Uterus (tissue), 4 donors: ENCODE measurements at places on chromosomes 7 and 10.

- no peak for DNase-seq
These were observed 131.0 kb upstream of the C1GALT1 start for GRCh38 chr7:7051206-7051877.

DNA sequence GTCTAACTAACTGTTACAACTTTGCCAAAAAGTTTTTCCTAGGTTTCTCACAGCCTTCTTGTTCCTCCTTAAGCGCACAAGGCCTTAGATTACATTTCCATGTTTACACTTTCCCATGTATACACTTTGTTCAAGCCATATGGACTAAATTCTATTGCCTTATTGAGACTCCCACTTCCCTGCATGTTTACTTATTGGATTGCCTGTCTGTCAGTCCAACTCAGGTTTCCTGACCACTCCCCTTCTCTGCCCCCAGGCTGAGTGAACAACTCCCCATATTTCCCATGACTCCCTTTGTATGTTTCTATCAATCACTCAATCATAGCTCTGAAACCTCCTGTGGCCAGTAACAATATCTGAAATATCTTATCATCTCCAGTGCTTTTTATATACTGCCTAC is 43.0 kb downstream of the SLC25A40 start:
- DNase-seq = no peak

GRCh38 chr10:94232711-94233383 is 129.9 kb downstream of the NOC3L start:
- DNase-seq = no peak

- DNase-seq = peak; percentile 71
These were observed 3.6 kb downstream of the INMT start for GRCh38 chr7:30755384-30756154.

DNA sequence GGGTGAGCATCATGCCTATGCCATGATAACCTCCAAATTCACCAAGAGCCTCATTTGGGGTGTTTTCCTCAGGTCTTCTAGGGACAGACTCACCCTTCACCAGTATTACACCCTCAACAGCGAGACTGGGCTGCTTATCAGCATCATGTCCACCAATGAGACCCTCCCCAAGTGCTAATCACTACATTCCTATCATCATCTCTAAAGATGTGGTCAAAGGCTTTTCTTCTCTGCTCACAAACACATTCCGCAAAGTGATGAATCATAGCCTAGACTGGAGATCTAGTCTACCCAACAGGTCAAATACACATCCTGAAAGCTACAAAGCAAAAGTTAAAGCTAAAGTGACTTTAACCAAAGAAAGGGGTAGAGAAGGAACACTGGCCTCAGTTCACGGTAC is 75.3 kb upstream of the C7orf33 start:
- no peak for DNase-seq

- DNase-seq = no peak
These were observed 35.8 kb upstream of the NPSR1 start for GRCh38 chr7:34622182-34622581.

- no peak for DNase-seq
These were observed 789.8 kb downstream of the PHTF2 start for GRCh38 chr7:78588393-78588792.

DNA sequence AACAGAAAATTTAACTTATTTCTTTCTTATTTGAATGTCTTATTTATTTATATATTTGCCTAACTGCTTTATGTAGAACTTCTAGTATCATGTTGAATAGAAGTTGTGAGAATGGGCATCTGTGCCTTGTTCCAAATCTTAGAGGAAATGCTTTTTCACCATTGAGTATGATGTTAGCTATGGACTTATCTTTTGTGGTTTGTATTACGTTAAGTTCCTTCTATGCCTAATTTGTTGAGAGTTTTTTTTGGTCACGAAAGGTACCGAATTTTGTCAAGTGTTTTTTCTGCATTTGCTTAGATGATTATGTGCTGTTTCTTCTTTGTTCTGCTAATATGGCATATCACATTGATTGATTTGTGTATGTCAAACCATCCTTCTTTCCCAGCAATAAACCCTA is 161.0 kb upstream of the TRIM24 start:
- no peak for DNase-seq

- DNase-seq = no peak
These were observed 26.7 kb downstream of the TMEM273 start for GRCh38 chr10:49161411-49161997.

- DNase-seq = no peak
These were observed 81.0 kb downstream of the MYL10 start for GRCh38 chr7:101547916-101548661.

- no peak for DNase-seq
These were observed 41.6 kb downstream of the ERCC6 start for GRCh38 chr10:49497358-49497757.

DNA sequence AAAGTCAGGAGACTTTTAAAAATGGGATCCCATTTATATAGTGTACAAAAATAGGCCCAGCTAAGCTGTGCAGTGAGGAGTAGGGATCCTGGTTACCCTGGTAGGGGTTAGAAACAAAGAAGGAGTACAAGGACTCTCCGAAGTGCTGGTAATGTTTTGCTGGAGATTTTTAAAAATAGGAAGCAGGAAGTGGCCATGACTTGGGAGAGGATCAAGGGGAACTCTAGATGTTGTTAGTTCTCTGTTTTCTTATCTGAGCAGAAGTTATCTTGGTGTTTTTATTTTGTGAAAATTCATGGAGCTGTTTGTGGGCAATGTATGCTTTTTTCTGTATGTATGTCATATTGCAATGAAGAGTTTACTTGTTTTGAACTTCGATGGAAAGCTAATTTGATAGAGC is 373.9 kb downstream of the SFMBT2 start:
- no peak for DNase-seq

- no peak for DNase-seq
These were observed 183.7 kb upstream of the ANK3 start for GRCh38 chr10:60573336-60573735.

DNA sequence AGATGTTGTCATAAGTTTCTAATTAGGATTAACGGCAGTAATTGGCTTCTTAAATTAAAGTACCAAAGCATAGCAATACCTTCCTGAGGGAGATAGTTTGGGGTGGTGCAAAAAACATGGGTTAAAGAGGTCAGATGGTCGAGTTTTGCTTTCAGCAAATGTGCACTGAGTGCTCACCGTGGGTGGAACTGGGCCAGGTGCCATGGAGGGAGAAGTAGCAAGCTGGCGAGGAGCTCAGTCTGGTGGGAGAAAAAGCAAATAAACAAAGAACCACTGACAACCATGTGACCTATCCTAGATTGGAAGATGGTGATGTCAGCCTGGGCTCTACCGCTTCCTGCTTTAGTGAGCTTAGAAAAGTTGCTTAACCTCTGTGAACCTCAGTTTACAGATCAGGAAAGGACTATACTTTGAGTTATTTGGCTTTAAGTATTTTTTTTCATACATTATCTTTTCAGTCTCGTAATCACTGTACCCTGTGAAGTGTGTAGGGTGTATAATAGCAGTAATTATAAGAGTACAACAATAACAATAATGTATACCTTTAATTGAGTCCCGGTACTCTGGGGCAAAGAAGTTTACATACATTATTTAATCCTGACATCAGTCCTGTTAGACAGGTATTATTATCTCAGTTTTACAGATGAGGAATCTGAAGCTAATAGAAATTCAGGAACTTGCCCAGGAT is 69.0 kb upstream of the PDCD4 start:
- DNase-seq = peak; percentile 46

DNA sequence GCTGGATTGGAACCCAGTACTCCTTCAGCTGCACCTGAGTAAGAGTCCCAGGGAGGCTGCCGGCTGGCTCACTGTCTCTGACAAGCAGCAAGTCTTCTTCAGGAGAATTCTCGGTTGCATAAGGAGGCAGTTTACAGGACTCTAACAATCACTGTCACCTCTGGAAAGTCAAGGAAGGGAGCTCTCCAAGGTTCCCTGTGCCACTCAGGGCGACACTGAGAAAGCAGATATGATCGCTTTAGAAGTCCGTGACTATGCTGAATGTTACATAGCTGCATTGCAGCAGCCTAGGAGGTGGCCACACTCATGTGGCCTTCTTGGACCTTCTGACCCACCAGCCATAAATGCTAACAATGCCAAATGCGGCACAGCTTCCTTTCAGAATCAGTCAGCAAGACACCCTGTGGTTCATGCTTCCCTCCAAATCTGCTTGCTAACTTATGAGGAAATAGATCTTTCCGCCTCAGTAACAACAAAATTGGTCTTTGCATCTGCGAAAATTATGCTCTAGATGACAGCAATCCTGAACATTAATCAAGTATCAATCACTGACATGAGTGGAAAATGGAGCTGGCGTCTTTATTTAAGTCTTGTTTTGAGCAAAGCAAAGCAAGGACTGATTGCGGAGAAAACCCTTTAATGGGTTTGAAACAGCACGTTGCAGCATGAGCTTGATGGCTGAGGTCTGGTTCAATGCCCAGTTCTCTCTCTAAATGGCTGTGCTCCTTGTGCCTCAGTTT is 132.9 kb downstream of the ATXN7L1 start:
- no peak for DNase-seq

DNA sequence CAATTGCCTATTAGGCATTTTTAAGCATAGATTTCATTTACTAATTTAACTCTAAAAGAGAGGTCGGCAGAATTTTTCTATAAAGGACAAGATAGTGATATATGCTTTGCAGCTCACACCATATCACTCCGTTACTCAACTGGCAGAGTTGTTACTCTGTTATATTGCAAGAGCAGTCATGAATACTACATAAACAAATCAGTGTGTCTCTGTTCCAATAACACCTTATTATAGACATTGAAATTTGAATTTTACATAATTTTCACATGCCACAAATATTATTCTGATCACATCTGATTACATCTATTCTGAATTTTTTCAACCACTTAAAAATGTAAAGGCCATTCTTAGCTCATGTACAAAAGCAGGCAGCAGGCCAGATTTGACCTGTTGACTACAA is 853.9 kb upstream of the LRRTM3 start:
- no peak for DNase-seq

- DNase-seq = no peak
These were observed 4.4 kb downstream of the ETV1 start for GRCh38 chr7:13984831-13985685.

DNA sequence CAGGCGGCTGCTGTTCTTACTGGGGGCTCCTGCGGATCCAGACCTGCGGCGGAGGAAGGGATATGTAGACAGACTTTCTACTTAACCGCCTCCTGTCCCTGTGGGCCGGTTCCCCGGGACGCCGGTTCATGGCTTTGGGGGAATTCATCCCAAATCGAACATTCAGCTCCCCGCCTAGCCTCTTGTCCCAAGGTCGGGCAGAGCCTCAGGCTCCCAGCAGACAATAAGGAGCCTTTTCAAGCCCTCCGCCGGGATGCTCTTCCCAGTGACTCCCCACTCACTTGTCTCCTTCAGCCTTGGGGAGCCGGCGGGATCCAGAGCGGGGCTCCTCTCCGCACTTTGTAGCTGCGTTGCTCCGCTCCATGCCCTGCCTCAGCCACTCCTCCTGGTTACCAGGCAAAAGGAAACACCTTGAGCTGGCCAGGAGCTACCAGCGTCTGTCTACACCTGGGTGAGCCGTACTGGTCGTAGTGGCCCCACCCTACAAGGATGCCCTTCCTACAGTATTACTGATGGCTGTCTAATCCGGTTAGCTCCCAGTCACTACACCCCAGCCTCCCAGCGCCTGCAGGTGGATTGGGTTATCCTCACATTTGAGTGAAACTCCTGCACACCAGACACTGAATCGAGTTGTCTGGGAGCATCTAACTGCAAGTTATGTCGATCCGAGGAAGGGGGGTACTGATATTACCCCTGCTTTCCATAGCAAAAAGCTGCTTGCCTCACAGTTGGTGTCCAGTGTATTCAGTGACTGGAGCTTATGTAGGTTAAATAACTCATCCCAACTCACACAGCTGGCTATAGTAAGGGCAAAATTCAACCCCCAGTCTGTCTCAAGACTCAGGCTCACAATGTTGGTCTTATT is at the start of gene C10orf95:
Gene C10orf95, minus strand, starts transcription at position 439 of the 865 bp plus-strand sequence. CDS start 450 bp downstream, outside the sequence.
- no peak for DNase-seq

DNA sequence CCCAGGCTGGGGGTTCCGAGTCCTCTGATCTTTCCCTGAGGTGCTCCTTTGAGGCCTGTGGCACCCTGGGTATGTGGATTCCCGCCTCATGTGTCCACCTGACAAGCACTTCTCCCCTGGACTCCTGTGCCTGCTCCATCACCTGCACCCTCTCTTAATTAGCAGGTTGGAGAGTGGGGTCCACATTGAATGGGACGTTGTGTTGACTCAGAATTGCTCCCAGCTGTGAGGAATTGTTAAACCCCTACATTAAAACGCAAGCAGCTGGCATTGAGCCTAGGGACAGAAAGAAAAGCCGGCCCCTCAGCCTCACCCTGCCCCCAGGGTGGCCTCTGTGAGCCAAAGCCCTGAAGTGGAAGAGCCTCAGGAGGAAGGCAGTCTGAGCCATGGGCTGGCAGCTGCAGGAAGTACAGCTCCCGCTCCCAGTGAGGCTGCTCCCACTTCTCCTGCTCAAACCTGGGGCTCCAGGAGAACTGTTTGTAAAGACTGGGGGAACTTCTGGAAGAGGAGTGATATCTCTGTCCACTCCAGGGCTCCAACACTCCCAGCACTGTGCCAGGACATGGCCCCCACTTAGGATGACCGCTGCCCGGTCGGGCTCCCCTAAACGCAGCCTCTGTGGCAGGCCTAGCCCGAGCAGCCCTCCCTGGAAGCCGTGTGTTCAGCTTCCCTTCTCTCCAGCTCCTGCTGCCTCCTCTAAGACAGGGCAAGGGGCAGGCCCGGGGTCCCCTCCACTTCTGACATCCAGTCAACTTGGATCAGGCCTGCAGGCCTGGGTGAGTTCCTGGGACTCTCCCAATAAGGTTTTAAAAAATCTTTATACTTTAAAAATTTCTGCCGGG is 1.8 kb upstream of the OPN4 start:
- DNase-seq = no peak

- peak; percentile 8 for DNase-seq
These were observed 101.9 kb downstream of the GRID1 start for GRCh38 chr10:86264481-86265231.

DNA sequence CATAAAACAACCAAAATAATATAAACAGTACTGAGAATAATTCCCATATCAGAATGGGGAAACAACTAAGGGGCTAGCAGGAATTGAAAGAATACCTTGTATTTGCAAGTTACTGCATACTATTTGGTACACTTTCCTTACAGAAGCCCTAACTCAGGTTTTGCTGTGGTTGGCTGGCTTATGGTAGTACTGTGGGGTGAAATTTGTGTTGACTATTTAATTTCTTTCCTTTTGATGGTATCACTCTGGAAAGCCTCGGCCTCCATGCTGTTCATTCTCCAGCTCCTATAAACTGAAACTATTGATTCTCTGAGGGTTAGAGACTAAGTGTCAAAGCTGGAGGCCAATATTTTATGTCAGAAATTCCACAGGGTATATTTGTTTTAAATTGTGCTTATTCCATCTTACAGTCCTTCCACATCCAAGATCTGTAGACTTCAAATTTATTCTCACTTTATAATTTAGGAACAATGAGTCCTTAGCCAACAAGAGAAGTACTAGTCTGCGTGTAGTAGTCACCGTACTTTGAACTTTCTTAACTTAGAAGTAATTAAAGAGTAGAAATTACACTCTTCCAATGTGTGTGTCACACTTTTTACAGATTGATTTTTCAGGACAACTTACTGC is 13.4 kb downstream of the SKIDA1 start:
- DNase-seq = no peak

DNA sequence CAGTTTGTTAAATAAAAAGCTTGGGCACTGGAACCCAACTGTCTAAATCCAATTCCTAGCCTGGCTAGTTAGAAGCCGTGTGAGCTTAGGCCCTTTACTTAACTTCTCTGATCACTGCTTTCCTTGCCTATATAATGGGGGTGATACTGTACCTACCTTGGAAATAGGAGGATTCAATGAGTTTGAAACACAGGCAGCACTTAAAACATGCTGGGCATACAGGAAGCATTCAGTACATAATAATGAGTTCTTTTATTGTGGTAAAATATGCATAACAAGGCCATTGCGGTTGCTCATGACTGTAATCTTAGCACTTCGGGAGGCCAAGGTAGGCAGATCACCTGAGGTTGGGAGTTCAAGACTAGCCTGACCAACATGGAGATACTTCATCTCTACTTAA is 47.4 kb upstream of the SEPHS1 start:
- DNase-seq = no peak
